Stimulated activated CD8-positive, alpha-beta memory T cell treated with anti-CD3 and anti-CD28 coated beads, Interleukin-2, amount 100 ng/mL, for 48 hours (primary cell): ENCODE measurements at places on chromosomes 1 and 21.

DNA sequence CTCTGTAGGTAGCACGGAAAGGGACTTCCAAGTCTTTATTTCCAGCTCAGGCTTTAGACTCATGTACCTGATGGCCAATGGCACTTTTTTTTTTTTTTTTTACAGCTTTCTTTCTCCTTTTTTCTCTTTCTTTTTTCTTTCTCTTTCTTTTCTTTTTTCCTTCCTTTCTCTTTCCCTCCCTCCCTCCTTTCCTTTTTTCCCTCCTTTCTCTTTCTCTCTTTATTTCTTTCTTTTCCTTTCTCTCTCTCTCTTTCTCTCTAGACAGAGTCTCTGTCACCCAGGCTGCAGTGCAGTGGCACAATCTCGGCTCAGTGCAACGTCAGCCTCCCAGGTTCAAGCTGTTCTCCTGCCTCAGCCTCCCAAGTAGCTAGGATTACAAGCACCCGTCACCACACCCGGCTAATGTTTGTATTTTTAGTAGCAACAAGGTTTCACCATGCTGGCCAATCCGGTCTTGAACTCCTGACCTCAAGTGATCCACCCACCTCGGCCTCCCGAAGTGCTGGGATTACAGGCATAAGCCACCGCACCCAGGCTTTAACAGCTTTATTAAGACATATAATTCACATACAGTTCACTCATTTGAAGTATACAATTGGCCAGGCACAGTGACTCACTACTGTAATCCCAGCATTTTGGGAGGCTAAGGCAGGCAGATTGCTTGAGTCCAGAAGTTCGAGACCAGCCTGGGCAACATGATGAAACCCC, 5.1 kb upstream of the DCAF8 start:
- DNase-seq: no peak

- DNase-seq: no peak
These were observed 386.3 kb upstream of the BEND5 start for GRCh38 chr1:49163031-49163430.

- DNase-seq: no peak
These were observed 9.1 kb upstream of the TRABD2B start for GRCh38 chr1:48006264-48006663.

DNA sequence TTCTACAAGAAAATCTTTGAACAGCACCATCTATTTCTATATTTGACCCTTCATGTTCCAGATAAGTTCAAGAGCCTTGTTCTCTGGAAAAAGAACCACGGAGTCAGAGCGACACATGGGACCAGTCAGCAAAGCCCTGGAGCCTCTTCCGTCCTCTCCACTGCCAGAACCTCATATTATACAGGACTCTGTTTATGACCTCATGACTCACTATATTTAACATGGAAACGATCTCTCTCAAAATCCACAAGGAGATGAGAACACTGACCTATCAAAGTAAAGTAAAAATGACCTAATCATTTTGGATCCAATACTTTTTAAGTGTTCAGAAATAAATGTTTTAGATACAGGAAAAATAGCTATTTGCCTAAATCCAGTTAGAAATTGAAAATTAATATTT, 124.6 kb upstream of the KRTAP19-8 start:
- no peak for DNase-seq

GRCh38 chr1:222781251-222781650, 33.6 kb upstream of the DISP1 start:
- DNase-seq: no peak

DNA sequence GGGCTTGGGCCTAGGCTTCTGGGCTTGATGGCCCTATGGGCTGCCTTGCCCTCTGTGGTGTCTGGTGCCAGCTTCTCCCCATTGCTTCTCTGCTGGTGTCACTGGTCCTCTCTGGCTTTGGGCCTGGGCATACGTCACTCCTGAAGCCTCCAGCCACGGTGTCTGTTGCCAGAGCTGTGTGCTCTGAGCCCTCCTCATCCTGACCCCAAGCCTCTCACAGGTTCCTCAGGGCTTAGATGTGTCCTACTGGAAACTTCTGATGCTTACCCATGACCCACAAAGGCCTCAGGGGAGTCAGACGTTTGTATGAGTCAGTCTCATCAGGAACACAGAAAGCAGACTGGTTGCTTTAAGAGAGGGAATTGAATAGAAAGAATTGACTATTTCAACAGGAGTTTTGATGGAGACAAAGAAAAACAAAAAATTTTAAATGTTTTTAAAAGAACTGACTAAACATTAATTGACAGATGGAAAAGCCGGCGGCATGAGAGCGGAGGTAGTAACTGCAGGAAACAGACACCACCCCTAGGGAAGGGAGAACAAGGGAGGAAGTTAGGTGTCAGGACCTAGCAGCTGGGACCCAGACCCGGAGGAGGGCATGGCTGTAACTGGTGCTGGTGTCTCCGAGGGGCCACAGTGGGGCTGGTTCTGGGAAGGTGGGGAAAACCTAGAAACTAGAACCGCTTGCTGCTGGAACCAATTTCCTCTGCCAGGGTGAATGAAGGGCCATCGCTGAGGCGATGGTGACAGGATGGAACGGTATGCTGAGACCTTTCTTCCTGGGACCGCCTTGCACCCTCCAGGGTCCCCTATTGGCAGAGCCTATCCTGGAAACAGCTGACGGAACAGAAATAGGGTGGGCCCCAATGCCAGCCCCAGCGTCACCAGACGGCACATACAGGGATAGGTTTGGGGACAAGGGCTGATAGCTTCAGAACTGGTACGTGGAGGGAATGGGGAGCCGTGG, 40.0 kb upstream of the CITED4 start:
- DNase-seq: no peak

- DNase-seq: no peak
These were observed 13.3 kb downstream of the PTP4A2 start for GRCh38 chr1:31924839-31925238.

- no peak for DNase-seq
These were observed 125.0 kb downstream of the GPR52 start for GRCh38 chr1:174572771-174573170.

GRCh38 chr1:185426848-185427247, 109.8 kb upstream of the IVNS1ABP start:
- DNase-seq: no peak

- no peak for DNase-seq
These were observed 61.4 kb upstream of the TNFSF18 start for GRCh38 chr1:173112129-173112528.

- no peak for DNase-seq
These were observed 28.5 kb upstream of the PLXNA2 start for GRCh38 chr1:208272713-208273112.

- no peak for DNase-seq
These were observed 90.4 kb downstream of the INTS7 start for GRCh38 chr1:211944733-211945500.

- DNase-seq: no peak
These were observed 67.0 kb downstream of the ST3GAL3 start for GRCh38 chr1:43774359-43774758.

DNA sequence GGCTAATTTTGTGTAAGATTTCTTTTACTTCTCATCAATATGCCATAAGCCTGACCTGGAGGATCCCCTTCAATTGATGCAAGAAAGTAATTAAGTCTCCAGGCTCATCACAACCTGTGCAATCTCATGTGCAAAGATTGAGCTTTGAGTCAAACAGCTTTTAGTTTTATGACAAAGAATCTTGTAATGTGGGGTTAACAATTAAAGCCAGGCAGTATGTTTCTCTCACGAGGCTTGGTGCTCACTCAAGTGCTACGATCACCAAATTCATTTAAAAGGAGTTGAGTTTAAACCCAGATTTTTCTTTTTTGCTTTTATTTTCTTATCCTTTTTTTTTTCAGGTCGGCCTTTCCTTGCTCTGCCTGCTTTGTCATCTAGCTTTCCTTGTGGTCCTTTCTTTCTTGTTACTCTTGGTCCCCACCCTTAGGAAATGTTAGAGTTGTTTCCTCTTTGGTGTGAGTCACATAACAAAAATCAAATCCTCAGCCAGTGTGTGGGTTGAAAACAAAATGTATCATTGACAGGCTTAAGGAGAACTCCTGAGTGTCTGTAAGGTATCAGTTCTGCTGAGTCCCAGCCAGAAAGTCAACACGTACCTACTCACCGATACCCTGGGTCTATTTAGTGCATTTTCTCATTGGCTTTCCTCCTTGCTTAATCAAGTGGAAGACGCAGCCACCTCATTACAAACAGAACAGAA, 1037.2 kb downstream of the ADGRL2 start:
- DNase-seq: no peak

DNA sequence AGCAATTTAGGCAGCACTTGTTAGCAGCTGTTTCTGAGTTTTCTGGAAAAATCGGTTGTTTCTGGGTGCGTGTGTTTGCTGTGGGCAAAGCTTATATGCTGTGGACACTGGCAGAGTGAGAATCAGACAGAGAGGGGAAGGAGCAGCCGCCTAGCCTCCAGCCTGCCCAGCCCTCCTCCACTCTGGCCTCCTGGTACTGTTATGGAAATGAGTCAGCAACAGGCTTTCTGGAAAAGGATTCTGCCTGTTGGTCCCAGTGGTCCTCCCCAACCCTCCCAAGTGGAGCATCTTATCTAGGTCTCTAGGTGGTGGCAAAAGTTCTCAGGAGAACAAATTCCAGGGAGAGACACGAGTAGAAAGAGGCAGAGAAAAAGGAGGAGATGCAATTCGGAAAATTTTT, 42.2 kb upstream of the GOLT1A start:
- DNase-seq: no peak

DNA sequence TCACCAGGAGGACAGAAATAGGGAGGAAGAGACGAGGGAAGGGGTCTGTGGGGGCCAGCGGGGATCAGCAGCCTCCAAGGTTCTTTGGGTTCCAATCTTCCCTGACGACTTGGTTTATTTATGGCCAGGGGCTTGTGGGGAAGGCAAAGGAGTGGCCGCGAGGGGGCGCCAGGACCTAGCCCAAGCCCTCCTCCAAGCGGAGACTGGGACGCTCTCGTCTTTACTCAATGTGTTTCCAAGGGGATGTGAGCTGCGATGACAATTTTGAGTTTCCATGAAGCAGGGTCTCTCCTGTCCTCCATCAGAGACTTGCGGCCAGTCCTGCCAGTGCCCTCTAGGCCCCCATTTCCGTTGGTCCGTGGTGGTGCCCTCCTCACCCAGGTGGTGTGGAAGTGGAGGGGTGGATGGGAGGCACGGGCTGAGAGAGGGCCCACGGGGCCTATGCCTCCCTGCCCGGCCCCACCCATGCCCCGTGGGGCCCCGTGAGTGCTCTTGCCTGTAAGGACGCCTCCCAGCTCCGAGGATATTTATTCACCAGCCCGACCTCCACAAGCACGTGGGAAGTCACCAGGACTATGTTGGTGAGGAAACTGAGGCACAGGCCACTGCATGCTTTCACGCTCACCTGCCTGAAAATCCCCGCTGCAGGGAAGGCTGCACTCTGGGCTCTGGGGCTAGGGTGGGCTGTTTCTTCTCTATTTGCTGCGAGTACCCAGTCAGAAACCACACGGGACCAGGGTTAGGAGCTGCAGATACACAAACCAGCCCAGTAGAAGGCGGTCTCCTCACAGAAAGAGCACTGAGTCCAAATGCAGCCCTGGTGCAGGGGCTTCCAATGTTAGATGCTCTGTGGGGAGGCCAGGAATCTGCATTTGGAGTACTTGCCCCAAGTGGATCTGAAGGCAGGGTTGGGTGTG, 26.5 kb downstream of the DMRTB1 start:
- DNase-seq: peak; percentile 57

DNA sequence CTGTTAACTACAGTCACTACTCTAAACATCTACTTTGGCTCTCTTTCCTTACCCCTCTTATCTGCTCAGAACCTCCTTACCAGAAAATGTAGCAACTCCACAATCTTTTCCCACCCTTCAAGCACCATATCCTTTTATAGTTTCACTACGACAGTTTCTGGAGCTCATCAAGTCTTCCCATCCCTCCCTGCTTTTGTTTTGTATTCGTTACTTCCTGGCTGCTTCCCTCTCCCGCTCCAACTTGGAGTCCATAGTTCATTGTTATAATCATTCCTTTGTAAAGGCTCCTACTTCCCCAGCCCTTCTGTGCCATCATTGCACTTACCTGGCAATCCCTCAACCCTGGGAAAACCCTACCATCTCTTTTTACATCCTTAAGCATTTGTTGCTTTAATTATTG, 18.0 kb downstream of the MPZL1 start:
- no peak for DNase-seq

GRCh38 chr1:26820784-26821269, 5.7 kb upstream of the ZDHHC18 start:
- no peak for DNase-seq

DNA sequence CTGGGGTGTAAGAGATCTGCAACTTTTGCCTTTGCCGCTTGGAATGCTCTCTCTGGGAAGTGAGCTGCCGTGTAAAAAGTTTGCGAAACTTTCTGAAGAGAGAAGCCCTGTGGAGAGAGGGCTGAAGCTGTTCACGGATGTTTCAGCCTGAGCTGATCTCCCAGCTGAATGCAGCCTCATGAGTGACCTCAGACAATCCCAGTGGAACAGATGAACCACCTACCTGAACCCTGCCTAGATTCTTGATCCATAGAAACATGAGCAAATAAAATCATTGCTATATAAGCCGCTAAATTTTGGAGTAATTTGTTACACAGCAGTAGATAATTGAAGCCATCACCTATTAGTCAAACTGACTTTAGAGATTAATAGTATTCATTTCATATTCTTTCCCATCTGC, 4.4 kb upstream of the ALG6 start:
- DNase-seq: no peak

GRCh38 chr21:38171723-38172344, 85.0 kb upstream of the KCNJ15 start:
- DNase-seq: no peak

- no peak for DNase-seq
These were observed 14.8 kb downstream of the ARHGEF11 start for GRCh38 chr1:157030728-157031127.

- DNase-seq: no peak
These were observed 3.8 kb downstream of the MASP2 start for GRCh38 chr1:11042995-11043874.

GRCh38 chr1:173960625-173961024, 43.5 kb upstream of the SERPINC1 start:
- DNase-seq: no peak

DNA sequence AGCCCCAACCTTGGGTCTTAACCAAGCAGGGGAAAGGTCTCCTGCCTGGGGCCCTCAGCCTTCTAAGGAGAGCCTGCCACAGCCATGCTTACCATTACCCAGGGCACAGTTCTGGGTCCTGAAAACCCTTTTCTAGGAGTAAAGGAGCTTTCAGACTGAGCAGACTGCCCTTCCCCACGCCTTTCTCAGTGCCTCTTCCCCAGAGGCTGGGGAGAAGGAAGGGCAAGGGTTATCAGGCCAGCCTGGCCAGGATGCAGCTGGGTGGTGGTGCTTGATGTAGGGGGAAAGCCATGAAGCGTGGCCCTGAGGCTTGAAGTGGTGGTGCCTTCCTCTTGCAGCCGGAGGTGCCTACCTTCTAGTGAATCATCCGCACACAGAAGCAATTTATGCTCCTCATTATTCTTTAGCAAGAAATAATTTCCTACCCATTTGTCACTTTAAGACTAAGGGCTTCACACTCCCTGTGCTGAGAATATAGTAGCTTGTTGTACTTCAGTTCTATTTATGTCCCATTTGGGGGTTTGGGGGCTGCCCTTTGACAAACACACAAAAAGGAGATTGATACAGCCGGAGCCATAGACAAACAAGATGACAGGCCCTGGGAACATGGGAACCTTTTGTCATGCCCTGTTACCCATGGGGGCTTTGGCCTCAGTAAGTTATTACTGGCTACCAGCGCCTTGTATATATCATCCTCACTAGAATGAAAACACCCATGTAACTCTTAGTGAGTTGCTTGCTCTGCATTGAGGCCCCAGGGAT, 40.7 kb downstream of the MAN1C1 start:
- no peak for DNase-seq

GRCh38 chr1:232547938-232548484, 81.9 kb downstream of the SIPA1L2 start:
- no peak for DNase-seq

- no peak for DNase-seq
These were observed 12.0 kb downstream of the SPATC1L start for GRCh38 chr21:46171996-46172862.
